ENCODE measurements at places on chromosomes 1 and 21.

- no peak for DNase-seq
Measured at GRCh38 chr21:17699524-17700189, 87.0 kb upstream of the BTG3 start.

DNA sequence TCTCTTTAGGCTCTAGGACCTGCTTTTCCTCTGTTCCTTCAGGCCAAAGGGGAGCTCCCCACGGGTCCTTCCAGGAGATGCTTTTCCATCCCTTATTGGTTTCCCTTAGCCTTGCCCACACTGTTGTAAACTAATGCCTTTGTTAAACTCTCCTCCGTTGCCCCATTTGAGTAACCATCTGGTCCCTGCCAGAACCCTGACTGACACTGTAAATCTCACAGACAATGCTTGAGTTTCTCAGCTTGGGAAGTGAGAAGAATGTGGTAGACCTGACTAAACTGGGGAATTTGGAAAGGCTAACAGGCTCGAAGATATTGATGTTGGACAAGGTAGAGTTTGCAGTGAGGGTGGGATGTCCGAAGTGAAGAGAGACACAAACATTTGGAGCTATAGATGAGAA lies 11.4 kb downstream of the AKNAD1 start:
- DNase-seq = no peak

DNA sequence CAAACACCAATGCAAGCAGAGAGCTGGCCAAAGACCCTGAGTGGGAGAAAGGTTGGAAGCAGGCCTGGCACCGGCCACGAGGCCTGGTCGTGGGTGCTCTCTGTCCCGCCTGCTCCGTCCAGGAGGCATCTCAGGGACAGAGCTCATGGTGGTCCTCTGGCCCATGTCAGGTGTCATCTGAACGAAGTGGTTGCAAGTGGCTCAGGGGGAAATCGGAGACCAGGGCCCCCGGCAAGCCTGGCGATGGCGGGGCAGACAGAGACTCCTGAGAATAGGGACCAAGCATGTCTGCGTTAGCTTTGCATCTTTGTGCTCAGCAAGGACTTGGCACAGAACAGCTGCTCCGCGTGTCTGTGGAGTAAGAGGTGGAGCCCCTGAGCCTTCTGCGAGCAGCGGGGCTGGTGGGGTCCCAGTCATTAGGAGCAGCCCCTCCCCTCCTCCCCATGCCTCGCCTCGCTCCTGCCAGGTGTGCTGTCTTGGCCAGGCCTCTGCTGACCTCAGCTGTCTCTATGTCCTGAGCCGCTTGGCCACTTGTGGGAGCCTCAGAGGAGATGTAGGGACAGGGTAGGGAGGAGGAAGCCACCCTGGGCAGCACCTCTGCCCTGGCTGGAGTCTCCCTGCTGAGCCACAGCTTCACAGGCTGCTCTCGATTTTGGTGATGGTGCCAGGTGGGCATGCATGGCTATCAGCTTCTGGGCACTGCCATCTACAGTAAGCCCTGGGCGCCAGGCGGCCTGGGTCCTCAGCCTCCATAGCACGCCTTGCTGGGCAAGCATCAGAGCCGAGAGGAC lies 362.9 kb upstream of the VAMP3 start:
- no peak for DNase-seq

DNA sequence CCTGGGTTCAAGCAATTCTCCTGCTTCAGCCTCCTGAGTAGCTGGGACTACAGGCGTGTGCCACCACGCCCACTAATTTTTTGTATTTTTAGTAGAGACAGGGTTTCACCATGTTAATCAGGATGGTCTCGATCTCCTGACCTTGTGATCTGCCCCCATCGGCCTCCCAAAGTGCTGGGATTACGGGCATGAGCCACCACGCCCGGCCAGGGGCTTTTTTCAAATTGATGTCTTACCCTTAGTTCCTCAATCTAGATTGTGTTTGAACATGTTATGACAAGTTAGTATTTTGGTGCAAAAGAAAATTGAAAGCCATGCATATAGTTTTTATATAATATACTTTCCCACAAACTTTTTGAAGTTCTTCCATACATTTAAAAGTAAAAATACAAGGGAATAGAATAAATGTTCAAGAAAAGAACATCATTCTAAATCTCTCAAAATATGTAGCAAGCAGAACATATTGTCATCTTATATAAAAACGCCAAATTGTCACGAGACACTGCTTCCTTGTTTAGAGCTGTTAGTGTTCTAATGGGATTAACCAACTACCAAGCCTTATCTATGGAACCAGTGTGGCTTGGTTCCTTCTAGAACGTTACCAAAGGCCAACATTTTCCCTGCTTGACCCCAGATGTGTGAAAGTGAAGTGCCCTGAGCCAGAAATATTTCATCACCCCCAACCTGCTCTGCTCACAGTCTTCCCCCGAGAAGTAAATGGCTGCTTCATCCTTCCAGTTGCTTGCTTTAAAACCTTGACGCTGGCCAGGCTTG lies 9.5 kb upstream of the PLEKHM2 start:
- no peak for DNase-seq

GRCh38 chr1:234093741-234094140 lies 189.3 kb downstream of the SLC35F3 start:
- peak; percentile 21 for DNase-seq

GRCh38 chr1:203512848-203513584 lies 19.1 kb downstream of the OPTC start:
- DNase-seq = peak; percentile 64

- peak; percentile 62 for DNase-seq
Measured at GRCh38 chr21:31733551-31734149, 1.7 kb upstream of the SCAF4 start.

GRCh38 chr21:14243461-14243860 lies 27.5 kb downstream of the RBM11 start:
- no peak for DNase-seq

- no peak for DNase-seq
Measured at GRCh38 chr1:73800376-73800775, 397.6 kb downstream of the LRRIQ3 start.

DNA sequence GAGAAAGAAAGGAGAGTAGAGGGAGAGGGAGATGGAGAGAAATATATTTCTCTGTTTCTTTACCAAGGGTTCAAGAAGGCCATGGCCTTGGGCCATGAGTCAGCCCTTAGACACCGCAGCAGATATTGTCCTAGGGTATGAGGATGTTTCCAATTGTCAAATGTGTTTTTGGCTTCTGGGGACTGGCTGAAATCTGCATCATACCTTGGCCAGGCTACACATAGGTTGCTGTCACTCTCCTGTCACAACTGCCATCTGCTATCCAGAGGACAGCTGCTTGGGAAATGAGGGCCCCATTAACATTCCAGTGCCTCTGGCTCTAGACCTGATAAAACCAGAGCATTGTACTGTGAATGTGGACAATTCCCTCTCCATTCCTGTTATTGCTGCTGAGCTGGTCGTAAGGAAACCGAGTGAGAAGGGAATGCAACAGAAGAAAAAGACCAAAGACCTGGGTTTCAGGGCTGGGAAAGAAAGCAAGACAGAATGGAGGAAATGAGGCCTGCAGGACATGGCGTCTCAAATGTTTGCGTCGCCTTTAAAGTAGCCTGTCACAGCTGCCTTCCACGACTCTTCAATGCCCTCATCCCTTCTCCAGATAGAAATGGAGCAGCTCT lies 8.8 kb upstream of the PIGC start:
- DNase-seq = peak; percentile 44

DNA sequence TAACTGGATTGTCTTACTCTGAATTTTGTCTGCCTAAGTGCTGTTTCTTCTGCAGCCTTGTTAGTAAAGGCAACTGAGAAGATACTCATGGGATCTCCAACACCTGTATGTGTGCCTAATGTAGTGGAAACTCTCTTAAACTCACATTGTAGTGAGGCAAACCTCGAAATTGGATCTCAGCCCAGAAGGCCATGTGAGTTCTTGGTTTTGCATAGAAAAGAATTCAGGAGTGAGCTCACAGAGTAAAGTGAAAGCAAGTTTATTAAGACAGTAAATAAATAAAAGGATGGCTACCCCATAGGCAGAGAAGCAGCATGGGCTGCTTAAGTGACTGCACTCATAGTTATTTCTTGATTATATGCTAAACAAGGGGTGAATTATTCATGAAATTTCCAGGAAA lies 1344.7 kb downstream of the NCAM2 start:
- DNase-seq = no peak

DNA sequence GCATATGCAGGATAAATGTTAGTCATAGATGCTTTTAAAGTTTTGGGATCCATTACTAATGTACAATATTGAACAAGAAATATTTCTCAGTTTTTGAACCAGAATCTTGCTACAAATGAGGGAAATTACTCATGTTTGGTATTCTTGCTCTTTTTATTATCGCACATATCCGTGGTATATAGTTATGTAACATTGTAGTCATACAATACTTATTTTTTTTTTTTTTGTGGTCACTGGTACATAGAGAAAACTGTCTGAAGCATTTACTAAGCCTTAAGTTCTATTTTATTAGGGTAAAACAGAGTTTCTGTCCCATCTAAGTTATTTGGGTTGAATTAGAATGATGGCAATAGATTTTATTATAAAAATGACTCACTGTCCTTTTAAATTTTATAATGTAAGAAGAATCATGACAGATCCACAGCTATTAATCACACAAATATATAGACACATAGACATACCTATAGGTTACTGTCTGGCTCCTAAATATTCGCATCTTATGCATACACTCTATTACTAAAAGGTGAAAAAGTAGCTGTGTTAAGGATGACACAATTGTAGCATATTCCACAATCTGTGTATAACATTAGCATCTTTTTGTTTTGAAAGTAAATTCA lies 18.0 kb upstream of the PRKAA2 start:
- no peak for DNase-seq

DNA sequence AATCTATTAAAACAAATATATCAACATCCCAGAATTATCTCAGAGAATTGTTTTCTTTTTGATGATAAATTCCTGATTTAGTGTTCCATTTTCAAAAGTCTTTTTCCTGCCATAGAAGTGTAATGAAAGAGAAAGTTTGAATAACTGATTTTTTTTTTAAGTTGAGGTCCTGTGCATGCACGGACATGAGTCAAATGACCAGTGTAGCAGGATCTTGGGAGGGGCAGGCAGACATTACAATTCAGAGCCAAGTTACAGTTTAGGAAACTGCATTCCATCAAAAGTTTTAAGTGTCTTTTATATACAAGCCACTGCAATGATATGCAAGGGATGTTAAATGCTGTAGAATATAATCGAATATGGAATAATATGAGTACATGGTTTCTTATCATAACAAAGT lies 227.5 kb downstream of the HMCN1 start:
- no peak for DNase-seq

GRCh38 chr1:51515312-51515960 lies 3.6 kb downstream of the EPS15 start:
- no peak for DNase-seq

DNA sequence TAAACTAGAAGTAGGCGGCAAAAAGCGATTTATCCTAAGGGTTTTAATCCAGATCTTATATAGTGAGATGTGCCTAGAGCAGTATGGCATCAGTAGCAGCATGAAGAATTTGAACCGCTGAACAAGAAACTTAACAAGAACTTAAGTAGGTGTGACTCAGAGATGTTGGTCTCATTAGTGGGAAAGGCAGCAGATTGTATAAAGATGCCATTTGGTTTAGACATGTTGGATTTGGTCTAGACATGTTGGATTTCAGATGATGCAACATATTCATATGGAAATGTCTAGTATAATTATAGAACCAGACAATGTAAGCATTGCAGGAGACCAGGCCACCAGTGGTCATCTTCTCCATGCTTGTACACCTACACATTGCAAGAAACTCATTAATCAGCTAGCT lies 42.1 kb upstream of the ZP4 start:
- DNase-seq = no peak

- peak; percentile 88 for DNase-seq
Measured at GRCh38 chr1:41713557-41714327, 205.0 kb downstream of the HIVEP3 start.

Measured in eye (tissue), 1 donor.